ELR (cell line): ENCODE measurements at places on chromosomes 12 and 14.

DNA sequence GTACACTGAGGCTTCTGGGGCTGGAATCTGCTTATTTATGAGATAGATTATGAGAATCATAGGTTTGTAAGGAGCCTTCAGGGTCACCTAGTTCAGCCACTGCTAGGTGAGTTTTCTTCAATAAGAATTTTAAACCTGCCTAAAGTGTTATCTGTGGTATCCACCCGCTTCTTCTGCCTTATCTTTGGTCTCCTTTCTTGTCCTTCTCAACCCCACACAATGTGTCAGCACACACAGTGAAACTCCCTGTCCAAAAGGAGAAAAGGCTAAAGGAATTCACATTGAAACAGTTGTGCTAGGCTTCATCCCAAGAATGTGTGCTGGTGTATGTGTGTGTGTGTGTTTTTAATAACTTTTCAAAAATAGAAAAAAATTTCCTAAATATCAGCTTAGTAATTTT is 259.3 kb upstream of the BTG1 start:
- DNase-seq, result no peak

GRCh38 chr14:102182190-102182589 is 42.5 kb downstream of the WDR20 start:
- peak; percentile 91 for DNase-seq

DNA sequence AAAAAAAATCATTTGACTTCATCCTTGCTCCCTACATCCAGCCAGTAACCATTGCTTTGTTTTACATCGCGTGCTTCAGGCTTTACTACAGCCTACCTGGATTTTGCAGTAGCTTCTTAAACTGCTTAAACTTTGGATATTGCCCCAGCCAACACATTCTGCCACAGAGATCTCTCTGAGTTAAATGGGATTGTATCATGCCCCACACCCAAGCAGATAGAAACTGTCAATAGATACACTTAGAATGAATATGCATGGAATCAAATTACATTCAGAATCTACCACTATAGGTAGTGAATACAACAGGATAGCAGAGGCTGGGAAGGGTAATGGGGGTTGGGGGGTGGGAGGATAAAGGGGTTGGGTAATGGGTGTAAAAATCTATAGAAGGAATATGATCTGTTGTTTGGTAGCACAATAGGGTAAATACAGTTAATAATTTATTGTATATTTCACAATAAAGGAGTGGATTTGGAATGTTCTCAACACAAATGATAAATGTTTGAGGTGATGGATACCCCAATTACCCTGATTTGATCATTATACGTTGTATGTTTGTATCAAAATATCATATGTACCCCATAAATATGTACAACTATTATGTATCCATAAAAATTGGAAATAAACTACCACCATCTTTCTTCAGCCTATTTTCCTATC is 2.7 kb upstream of the MYRFL start:
- no peak for DNase-seq

- peak; percentile 32 for DNase-seq
Observed at GRCh38 chr14:106308839-106309389, 782.5 kb downstream of the TMEM121 start.

DNA sequence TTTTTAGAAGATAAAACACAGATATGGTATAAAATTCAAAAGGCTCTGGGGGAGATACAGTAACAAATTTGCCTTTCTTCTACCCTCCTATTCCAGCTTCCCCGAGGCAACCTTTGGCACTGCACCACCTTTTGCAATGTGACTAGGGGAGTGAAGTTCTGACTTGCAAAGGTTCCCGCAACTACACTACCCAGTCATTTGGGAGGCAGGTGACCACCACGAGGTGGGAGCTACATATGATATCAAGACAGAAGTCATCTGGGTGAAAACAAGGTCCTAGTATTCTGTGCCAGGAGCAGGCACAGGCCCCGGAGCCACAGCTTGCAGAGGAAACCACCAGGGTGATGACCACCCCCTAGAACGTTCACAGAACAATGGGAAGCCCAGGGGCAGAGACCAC is 141.5 kb downstream of the TTC7B start:
- DNase-seq, result no peak

DNA sequence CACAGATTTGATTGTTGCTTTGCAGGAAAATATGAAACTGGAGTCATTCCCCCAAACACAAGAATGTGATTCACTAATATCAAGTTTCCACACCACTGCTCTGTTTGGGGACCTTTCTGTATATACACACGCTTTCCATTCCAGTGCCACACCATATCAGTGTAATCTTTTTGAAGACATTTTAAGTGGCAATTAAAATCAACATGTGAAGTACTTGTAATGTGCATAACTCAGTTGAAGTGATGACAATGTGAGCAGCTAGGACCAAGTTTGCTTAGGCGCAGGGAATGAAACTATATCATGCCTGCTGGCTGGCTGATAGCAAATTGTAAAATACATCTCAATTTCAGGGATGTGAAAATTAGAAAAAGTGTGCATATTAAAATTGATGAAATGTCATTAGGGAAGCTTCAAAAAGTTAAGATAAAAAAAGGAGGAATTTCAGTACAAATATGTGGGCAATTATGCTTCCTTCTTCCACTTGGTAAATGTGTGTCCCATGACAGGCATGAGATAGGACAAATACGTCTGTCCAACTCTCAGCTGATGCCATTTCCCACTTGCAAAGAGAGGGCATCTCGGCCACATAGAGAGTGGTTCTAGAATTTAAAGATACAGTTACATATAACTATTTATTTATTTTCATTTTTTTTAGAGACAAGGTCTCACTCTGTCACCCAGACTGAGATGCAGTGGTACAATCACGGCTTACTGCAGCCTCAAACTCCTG is 43.7 kb downstream of the HSPB8 start:
- no peak for DNase-seq

- no peak for DNase-seq
Observed at GRCh38 chr14:92617581-92617980, 104.0 kb downstream of the RIN3 start.

- no peak for DNase-seq
Observed at GRCh38 chr12:57620936-57621496, 9.8 kb downstream of the ARHGEF25 start.

DNA sequence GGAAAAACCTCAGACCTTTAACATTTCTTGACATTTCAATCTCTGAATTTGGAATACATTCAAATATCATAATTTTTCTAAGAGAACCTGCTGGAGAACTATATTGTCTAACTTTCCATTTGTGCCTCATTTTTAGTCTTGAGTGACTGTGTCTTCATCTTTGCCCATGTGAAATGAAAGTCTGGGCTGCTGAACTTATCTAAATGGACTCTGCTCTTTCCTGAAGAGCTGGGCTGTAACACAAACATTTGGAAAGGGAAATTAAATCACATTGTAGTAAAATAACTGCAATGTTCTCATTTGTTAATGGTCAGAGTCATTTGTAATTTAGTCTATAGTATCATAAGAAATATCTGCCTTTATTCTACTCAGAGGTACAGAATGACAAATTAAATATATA is 373.1 kb downstream of the LRIG3 start:
- DNase-seq, result no peak

DNA sequence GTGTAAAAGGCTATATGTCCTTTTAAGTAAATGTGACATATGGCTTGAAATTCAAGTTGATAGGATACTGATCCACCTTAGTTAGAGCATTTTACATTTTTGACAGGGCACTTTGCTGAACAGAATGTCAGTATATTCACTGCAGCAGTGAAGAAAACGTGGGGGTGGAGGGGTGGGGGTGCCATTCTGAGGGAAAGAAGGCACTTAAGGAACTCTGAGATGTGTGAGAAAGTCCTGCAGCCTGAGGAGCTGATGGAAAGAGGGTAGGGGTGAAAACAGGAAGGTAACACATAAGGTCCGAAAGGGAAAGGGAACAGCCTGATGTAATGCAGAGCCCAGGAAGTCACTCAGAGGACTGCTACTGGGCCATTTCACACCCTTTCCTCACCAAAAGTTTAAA is 265.5 kb upstream of the GRIP1 start:
- DNase-seq, result no peak

DNA sequence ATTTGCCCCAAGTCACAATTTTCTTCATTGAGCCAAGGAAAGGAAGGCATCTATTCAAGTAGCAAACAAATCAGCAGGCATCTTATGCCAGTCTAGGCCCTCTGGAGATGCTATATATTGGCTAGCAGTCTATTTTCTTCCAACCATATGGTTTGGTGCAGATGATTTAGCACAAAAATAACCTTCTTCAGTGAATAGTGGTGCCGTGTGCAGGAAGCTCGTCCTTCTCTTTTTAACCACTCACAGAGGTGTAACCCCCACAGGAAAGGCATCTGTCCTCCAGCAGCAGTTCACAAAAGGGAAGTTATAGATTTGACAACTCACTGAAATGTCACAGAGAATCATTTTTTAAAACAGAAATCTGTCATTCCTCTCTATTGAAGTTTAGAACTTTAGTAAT is 445.7 kb upstream of the SYT1 start:
- no peak for DNase-seq

- no peak for DNase-seq
Observed at GRCh38 chr12:107109726-107110719, 16.7 kb upstream of the CRY1 start.

DNA sequence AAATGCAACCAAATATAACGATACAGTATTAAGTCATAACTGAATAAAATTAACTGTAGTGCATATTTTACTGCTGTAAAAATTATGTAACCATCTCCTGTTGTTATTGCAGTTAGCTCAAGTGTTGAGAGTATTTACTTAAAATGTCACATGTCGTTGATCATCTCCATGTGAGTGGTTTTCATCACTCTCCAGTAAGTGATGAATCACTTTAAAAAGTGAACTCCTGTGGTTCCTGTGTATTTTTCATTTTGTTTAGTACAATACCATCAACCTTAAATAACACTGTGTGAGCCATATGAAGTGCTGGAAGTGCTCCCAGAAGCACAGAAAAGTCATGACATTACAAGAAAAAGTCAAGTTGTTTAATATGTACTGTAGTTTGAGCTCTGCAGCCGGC is 104.7 kb upstream of the SLCO1B1 start:
- peak; percentile 2 for DNase-seq

DNA sequence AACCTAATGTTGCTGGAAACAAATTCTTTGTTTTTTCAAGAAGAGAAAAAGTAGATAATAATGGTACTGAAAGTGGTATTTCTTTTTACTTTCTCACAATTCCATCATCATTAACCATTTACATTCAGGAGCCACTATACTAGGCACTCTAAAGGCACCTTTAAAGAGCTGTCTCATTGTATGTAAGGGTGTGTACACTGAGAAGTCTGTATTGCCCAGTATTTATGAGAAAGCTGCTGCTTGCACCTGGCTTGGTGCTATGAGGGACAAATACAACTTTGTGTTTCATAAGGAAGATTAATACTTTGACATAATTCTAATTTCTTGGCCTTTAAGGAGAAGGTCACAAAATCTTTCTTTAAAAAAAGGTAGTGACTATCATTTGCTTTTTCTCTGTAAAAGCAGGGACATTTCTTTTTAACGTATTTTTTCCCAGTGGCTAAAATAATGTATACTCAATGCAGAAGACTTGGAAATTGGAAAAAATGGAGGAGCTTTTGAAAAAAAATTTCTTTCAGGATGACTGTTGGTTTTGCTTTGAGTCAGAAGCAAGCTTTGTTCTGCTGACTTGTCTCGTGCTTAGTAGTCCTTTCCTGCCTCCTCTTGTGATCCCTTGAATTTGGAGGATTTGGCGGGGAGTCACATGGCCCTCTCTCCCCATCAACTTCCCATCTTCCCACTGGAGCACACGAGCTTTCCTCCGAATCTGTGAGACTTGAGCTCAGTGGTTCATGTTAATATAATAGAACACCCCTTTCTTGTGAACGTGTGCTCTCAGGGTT is 50.1 kb downstream of the RASSF3 start:
- DNase-seq, result no peak

DNA sequence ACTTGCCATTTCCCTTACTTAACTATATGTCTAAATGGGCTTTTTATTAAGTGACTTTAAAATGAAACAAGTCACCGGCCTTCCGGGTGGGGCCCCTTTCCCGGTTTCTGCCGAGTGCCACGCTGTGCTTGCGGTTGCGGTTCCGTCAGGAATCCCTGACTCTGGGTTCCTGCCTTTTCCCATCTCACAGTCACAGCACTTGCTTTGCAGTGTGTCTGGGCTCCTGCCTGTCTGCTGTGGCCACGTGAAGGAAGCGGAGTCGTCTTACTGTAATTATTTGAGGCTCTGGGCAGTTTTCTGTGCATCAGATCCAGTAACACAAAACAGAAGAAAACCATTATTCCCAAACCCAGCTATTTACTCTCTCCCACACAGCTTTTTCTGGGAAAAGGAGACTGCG is 44.0 kb upstream of the FRMD6 start:
- DNase-seq, result peak; percentile 97

- DNase-seq, result peak; percentile 70
Observed at GRCh38 chr12:7832059-7832696, 40.5 kb downstream of the SLC2A14 start.

GRCh38 chr14:81388336-81388735 is 11.8 kb downstream of the STON2 start:
- no peak for DNase-seq

DNA sequence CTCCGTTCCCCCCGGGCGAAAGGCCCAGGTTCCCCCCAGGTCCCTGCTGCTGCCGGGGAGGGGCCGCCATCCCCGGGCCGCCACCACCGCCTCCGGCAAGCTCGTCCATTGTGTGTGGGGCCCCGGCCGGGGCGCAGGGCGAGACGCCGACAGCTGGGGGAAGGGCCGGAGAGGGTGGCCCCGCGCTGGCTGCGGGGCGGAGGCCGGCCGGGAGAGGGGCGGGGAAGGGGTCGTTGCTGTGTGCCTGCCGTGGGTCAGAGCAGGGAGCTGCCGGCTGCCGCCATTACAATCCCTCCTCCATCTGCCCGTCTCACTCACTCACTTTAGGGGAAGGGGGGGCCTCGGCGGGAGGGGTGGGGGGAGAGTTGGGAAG is at the start of gene STRN3:
STRN3 (minus strand) TSS at position 303 of the 373 bp plus-strand sequence; CDS start at position 109, 194 bp downstream.
- DNase-seq, result no peak

DNA sequence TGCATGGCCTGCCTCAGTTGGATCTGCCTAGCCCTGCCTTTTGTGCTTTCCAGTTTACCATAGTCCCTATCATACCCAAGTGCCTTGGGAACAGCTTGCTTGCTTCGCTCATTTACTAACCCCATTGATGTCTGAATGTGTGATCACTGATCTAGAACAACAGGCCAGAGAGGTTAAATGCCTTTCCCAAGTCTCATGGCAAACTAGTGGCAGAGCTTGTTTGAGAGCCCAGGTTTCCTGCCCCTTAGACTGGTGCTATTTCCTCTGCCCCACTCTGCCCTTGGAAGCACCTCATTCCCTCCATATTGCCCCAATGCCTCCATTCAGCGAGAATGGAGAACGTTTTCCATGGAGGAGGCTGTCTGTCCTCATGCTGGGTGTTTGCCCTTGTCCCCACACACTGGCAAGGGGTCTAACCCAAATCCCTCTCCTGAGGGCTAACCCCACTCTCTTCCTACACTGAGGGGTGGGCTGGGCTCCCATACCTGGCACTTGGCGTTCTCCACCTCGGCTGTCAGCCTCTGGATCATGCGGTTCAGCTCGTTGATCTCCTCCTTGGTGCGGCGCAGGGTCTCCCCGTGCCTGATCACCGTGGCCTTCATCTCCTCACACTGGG is 19.8 kb downstream of the KRT7 start:
- no peak for DNase-seq

DNA sequence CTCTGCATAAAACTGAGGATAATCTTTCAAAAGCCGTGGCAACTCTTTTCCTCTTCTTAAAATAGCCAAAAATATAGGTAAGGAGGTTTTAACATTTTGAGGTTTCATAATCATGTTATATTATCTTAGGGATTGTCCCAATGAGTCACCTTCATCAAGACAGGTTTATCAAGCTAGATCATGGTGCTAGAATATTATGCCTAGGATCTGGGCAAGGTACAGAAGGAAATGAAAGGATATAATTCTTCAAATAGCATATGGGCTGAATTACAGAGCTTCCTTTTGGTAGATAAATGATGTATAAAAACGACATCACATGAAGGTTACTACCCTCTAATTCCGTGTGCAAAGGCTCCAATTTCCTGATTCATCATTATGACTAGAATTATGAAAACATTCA is 28.6 kb upstream of the TBC1D15 start:
- DNase-seq, result no peak
